Activated CD8-positive, alpha-beta T cell treated with anti-CD3 and anti-CD28 coated beads for 36 hours (primary cell): ENCODE measurements at places on chromosomes 6 and 20.

- DNase-seq = no peak
Measured at GRCh38 chr6:107692351-107692750, 131.8 kb downstream of the SCML4 start.

DNA sequence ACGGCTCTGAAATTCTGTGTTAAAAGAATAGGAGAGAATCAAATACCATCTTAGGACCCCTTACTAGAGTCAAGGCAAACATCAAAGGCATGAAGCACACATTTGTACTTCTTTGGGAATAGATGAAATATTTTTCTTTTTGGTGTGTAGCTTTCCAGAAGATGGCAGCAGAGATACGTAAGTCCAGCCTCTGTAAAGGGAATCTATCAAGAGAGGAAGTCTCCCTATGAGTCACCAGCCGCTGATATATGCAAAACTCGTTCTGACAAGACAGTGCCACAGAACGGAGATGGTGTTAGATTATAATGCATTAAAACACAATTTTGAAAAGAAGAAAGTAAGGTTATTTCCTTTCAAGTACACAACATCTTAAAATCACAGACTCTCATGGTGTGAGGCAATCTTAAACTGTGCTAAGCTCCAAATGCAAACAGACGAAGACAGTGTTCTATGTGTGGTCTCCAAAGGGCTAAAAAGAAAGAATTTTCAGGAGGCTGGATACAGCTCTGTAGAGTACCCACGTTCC lies 120.0 kb upstream of the AGPAT4 start:
- peak; percentile 81 for DNase-seq

GRCh38 chr20:11101243-11101642 lies 427.4 kb upstream of the JAG1 start:
- DNase-seq = no peak

DNA sequence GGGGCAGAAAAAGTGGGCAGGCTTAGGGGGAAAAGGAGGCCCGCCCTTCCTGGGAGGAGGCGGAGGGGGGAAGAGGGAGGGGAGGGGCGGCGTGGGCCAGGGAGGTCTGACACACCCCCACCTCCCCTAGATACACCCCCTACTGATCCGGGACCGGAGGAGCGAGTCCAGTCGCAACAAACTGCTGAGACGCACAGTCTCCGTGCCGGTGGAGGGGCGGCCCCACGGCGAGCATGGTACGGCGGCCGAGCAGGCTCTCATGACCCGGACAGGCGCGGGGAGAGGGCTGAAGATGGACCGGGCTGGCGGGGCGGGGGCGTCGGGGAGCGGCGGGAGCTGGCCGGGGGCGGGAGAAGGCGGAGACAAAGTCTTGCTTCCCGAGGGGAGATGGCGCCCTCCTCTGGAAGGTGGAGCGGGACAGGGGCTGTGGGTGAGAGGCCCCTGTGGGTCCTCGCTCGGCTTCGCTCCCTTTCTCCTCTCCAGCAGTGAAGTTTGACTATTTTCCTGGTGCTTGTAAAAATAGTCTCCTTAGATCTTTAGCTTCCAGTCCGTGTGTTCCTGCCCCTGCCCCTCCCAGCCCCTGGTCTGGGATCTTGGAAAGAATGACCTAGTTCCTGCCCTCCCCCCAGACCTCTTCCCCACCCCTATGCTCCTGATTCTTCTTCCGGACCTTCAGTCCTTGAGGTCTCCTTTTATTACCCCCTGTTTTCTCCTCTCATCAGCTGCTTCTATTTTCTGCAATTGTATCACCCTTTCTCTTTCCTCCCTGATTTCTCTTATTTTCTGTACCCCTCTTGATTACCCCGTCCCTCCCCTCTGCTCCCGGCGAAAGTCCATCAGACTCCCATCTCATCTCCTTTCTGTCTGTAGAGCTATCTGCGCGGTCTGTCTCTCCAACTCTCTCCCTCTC lies 6.1 kb downstream of the SYNGAP1 start:
- peak; percentile 93 for DNase-seq

- no peak for DNase-seq
Measured at GRCh38 chr20:58531657-58532056, 16.5 kb upstream of the APCDD1L start.

GRCh38 chr6:117974914-117975627 lies 68.0 kb downstream of the SLC35F1 start:
- DNase-seq = no peak

GRCh38 chr6:159654483-159655098 lies 38.5 kb downstream of the SOD2 start:
- no peak for DNase-seq

- no peak for DNase-seq
Measured at GRCh38 chr6:25615471-25615870, 36.5 kb upstream of the SCGN start.

DNA sequence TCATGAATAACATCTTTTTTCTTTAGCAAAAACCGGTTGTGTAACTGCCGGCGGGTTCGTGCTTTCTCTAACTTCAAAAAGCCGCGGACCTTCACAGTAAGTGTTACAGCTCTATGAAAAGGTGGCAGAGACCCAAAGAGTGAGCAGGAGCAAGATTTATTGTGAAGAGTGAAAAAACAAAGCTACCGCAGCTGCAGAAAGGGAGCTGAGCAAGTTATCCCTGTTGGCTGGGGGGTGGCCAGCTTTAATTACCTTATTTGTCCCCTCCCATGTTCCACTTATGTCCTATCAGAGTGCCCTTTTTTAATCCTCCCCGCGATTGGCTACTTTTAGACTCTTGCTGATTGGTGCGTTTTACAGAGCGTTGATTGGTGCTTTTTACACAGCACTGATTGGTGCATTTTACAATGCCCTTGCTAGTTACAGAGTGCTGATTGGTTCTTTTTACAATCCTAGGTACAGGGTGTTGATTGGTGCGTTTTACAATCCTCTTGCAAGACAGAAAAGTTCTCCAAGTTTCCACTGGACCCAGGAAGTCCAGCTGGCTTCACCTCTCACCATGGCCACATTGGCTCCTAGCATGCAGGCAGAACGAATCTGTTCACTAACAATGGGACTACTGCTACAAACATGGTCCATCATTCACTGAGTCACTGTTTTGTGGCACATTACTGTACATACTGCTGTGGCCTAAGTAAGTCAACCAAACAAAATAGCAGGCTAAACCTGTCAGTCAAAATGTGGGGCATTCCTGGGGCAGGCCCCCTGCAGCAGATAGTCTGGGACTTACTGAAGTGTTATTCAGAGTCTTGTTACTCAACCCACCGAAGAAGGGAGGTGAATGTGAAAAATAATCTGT lies 52.8 kb downstream of the MYLIP start:
- DNase-seq = no peak

- no peak for DNase-seq
Measured at GRCh38 chr6:113352029-113352801, 504.9 kb upstream of the MARCKS start.

- no peak for DNase-seq
Measured at GRCh38 chr20:48839154-48839917, 11.5 kb upstream of the PREX1 start.

DNA sequence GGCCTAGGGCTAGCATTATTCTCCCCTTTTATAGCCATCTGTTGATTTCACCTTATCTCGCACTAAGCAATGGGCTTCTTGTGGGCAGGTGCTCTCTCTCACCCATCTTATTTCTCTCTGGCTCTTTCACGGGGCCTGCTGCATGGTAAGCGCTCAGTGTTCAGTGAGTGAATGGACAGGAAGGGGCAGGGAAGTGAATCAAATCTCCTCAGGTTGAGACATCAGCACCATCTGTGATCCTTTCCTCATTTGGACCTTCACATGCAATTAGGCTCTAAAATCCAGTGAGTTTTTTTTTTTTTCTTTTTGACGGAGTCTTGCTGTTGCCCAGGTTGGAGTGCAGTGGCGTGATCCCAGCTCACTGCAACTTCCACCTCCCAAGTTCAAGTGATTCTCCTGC lies 76.5 kb upstream of the EZR start:
- DNase-seq = no peak

DNA sequence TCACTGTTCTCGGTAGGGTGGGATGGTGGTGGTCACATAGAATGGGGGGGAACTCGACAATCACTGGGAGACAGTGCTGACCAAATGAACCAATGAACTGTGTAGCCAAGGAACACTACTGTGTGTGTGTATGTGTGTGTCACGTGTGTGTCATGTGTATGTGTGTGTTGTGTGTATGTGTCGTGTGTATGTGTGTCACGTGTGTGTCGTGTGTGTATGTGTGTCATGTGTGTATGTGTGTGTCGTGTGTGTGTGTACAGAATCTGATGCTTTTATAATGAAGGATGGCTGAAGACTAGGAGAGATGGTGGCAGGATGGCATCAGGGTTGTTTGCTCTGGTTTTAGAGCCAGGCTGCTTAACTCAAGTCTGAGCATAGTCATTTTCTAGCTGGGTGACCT lies 99.1 kb upstream of the DUSP22 start:
- DNase-seq = no peak

DNA sequence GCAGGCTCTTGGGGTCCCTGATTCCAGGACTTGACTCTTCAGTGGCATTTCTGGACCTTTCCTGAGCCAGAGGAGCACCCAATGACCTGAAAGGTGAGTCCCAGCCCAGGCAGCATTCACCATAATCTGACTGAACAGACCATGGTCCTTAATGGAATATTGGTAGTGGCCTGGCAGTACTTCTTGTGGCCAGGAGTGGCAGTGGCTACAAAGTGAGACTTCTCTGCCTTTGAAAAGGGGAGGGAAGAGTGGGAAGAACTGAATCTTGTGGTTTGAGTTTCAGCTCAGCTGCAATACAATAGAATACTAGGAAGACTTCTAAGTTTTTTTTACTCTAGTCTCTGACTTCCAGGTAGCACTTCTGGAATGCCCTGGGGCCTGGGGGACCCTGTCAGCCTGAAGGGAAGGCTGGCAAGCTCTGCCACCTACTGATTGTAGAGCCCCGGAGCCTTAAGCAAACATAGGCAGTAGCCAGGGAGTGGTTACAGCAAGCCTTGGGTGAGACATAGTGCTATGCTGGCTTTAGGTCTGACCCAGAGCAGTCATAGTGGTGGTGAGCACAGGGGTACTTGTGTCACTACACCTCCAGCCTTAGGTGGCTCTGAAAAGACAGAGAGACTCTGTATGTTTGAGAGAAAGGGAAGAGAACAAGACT lies 674.2 kb upstream of the MANEA start:
- DNase-seq = no peak

DNA sequence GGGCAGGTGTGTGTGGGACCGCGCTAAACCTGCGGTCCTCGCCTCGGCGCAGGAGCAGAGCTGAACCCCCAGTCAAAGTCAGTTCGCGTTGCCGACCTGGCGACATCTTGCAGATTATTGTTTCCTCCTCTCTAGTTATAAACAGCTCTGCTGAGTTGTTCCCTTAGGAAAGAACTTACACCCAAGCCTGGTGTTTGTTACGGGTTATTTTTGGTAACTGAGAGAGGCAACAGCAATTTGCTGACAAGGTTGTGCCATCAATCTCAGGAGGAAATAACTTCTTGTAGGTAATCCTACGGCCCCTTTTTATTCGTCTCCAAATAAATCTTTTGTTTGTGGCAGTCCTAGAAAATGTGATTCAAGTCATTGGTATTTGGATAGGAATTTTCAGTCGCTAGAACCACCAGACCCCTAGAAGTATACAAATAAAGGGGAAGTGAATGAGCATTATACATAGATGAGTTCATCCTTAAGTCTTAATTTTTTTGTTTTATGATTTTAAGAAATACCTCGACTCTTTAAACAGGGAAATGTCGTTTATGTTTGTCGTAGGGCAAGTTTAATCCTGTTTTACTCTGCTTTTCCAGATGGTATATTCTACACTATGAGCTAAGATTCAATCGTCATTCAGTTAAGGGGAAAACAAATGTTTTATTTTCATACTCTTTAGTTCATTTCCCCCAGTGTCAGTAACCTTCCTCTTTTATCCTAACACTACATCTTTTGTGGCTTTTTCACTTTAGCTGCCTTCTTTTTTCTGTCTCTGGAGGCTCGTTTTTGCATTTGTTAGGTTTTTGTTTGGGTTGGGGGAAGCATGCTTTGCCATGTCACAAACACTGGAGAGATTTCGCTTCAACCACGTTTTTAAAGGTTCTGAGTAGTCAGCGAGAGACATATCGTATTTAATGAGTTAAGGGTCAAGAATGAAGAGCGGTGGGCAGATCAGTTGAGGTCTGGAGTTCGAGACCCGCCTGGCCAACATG lies 1.2 kb downstream of the PM20D2 start:
- peak; percentile 38 for DNase-seq

GRCh38 chr6:146087386-146087785 lies 58.5 kb downstream of the GRM1 start:
- DNase-seq = no peak

GRCh38 chr20:62358171-62359042 lies 8.7 kb downstream of the LAMA5 start:
- DNase-seq = no peak

DNA sequence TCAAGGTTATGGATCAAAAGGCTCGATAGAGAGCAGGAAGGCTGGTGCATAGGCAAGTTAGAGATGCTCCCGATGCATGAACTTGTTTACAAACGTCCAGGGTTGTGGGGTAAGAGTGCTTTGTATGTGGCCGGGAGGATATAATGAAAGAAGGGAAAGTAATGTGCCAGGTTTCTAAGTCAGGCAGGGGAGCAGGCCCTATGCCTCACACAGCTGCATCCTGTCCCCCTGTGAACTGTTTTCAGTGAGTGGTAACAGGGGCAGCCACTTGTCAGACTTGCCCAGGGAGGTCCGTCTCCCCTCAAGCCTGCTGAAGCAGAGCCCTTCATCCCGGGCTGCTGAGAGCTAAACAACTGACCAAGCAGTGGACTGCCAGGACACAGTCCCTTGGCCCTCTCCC lies 19.4 kb downstream of the KCNK5 start:
- DNase-seq = no peak
